AG09319 (cell line): ENCODE measurements at places on chromosomes 4 and X.

- no peak for DNase-seq
These were observed 364.4 kb upstream of the CLNK start for GRCh38 chr4:11049001-11049400.

GRCh38 chr4:43351970-43352806, 459.7 kb downstream of the GRXCR1 start:
- no peak for DNase-seq

DNA sequence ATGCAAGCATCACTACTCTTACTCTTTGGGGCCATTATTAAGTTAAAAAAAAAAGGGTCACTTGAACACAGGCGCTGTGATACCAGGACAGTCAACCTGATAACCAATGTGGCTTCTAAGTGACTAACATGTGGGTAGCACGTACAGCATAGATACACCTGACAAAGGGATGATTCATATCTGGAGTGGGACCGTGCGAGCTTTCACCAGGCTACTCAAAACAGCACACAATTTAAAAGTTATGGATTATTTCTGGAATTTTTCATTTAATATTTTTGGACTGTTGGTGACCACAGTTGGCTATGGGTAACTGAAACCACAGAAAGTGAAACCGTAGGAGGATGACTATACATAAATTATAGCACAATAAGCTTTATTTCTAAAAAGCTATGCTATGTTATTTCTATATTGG, 113.8 kb upstream of the STIM2 start:
- DNase-seq = no peak

- no peak for DNase-seq
These were observed 78.9 kb downstream of the AASDH start for GRCh38 chr4:56308384-56308783.

DNA sequence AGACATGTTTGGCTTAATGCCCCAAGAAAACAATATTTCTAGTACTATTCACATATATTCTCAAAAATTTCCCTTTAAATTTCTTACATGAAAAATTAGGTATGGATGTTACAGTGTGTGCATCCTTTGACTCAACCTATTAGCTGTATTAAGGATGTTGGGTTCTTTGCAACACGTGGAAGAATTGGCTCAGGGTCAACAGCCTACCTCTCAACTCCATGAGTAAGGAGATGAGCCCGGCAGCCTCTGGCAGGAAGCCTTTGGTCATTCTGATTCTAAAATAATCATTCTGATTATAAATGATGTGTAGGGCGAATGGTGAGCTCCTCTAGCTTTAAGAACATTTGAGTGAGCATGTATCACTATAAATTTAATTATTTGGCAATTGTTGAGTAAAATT, 148.0 kb upstream of the WDFY3 start:
- no peak for DNase-seq

DNA sequence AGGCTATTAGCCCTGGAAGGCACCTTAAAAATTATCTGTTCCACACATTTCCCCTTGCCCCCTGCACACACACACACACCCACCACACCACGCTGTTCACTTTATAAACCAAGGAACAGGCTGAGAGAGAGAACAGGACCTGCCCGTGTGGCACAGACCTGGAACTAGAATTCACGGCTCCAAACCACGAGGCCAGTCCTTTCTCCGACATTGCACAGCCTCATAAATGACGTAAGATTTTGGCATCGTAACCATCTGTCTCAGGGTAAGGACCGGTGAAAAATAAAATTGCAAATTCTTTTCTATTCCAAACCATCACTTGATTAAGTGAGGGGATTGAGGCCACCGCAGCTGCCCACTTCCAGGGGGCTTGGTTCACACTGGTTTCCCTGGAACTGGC, 330.3 kb downstream of the BCOR start:
- DNase-seq = no peak

- DNase-seq = no peak
These were observed 1.3 kb upstream of the UBL4A start for GRCh38 chrX:154487518-154488290.
